ENCODE measurements at places on chromosomes 3 and 15.
A peak's percentile ranks its signal among the peaks of the same experiment; 100 is the strongest.

DNA sequence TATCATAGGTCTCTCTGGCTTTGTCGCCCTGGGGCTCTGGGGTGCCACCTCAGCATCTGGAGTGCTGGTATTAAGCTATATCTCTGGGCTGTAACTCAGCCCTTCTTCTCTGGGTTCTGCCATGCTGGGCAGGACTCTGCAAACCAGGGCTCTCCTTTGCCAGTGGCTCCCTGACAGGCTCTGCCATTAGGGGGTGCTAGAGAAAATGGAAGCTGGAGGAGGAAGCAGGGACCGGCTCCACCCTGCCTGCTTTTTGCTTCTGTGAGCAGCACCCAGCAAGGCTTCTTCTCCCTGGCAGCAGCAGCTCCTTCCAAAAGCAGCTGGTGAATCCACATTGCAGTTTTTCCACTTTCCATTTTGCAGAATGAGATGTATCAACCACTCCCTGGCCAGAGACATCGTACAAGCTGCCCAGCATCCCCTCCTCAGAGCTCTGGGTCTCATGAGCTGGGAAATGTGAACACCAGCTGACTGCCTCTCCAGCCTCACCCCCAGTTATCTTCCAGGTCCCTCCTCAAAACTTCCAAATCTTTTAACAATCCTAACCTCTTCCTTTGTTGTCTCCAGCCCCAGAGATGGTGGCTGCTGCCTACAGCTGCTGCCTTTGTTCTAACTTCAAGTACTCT is 165.0 kb downstream of the ABHD5 start:
- no peak for DNase-seq

GRCh38 chr3:78912259-78912658 is 855.5 kb downstream of the ROBO1 start:
- DNase-seq = no peak

DNA sequence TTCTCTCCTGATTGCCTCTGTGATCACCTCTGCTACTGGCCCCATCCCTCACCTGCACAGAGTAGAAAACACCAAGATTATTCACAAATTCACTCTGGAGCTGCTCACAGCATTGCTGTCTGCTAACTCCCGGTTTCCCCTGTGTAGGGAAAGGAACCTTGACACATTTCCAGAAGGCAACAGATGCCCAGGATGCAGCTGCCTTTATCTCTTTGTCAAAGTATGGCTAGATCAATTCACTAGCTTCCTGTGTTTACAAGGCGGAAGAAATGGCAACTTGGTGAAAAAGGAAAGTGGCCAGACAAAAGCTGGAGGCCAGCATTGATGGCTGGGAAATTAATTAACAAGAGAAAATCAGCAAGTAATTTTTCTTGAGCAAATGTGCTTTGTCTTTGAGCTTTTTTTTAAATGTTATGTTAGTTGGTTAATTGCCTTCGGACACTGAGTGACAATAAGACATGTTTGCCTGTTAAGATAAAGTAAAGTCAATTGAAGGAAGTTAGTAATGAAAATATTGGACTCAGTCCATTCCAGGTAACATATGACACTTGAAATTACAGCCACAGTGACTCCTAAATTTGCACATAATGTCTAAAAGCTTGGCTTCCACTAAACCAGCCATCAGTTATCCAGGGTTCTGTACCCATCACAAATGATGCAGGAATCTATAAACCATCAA is 394.6 kb upstream of the IL12A start:
- no peak for DNase-seq

GRCh38 chr3:71119171-71119570 is 464.4 kb downstream of the FOXP1 start:
- no peak for DNase-seq

GRCh38 chr3:140180603-140181002 is 245.6 kb downstream of the CLSTN2 start:
- DNase-seq = no peak

DNA sequence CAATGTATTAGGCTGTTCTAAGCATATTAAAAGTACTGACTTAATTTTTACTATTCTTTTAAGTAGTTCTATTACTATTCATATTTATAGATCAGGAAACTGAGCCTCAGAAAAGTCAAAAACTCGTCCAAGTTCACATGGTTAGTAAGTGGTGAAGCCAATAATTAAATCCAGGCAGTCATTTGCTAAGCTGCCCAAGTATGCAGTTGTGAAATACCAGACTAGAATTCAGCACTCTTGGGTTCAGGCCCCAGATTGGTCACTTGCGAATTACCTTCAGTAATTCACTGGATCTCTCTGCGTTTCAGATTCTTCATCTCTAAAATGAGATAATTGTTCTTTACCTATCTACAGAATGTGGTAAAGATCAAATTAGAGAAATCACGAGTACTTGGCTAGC is 161.9 kb upstream of the CADPS start:
- no peak for DNase-seq

- DNase-seq = no peak
Measured at GRCh38 chr15:43916326-43916660, 89.5 kb downstream of the WDR76 start.

GRCh38 chr3:14660942-14661341 is 9.4 kb downstream of the CCDC174 start:
- no peak for DNase-seq

- DNase-seq = no peak
Measured at GRCh38 chr3:111715911-111716523, 120.9 kb upstream of the ZBED2 start.

- no peak for DNase-seq
Measured at GRCh38 chr3:183920416-183920815, 35.7 kb upstream of the PARL start.

- DNase-seq = no peak
Measured at GRCh38 chr3:185062191-185062590, 90.7 kb downstream of the C3orf70 start.

DNA sequence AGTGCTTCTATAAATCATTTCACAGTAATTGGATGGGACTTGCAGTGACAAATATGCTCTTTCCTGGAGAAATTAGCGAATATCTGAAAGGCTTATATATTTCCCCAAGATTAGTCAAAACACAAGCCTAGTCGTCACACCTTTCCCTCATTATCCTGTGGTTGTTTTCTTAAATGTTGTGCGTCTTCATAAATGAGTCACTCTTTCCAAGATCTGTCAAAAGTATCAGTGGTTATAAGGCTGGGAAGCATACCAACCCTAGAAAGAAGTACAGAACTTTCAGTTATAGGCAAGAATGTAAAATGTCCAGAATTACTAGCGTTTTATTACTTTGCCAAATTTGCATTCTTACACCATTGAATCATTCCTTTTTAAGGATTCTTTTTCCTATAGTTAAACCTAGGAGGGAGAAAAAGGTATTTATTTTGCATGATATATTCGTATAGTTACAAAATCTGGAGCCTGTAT is 33.6 kb downstream of the TMEM212 start:
- peak; percentile 93 for DNase-seq

- DNase-seq = no peak
Measured at GRCh38 chr3:127262533-127262932, 25.3 kb downstream of the PRR20G start.

DNA sequence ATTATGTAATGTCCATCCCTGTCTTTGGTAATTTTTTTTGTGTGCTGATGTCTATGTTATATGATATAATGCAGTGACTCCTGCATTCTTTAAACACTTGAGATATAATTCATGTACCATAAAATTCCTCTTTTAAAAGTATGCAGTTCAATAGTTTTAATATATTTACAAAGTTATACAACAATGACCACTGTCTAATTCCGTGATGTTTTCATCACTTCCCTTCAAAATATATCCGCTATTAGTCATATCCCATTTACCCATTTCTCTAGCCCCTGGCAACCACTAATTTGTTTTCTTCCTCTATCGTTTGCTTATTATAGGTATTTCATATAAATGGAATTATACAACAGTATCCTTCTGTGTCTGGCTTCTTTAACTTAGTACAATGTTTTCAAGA is 64.9 kb upstream of the SUCLG2 start:
- peak; percentile 47 for DNase-seq

DNA sequence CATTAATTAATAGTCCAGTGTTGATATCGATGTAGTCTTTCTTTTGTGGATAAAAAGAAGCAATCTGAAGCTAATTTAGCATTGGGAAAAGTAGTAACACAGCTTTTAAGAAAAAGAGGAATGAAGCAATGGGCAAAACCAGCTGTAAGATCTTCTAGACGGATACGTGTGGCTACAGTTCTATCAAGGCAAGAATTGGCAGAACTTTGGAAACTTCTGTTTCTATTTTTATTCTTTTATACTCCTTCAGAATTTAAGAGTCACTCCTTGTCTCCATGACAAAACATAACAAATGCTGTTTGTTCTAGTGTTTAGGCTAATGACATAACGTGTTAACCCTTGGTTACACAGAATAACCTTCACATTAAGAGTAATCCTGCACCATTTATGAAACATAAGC is 289.2 kb downstream of the ROBO2 start:
- DNase-seq = no peak

DNA sequence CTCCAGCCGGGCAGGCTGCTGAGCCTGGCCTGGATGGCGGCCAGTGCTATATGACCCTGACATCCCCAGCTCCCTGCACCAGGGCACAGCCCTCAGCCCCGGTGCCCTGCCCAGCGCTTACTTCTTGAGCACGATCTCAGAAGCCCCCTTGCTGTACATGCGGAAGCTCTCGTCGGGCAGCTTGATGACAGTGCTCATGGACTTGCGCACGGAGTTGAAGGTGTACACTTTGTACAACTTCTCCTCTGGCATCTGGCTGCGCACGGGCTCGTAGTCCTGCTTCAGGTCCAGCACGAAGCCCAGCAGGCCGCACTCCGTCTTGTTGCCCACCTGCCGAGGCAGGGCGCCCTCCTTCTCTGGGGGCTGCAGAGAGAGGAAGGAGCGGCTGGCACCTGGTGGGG is 38.8 kb upstream of the SEC13 start:
- no peak for DNase-seq

DNA sequence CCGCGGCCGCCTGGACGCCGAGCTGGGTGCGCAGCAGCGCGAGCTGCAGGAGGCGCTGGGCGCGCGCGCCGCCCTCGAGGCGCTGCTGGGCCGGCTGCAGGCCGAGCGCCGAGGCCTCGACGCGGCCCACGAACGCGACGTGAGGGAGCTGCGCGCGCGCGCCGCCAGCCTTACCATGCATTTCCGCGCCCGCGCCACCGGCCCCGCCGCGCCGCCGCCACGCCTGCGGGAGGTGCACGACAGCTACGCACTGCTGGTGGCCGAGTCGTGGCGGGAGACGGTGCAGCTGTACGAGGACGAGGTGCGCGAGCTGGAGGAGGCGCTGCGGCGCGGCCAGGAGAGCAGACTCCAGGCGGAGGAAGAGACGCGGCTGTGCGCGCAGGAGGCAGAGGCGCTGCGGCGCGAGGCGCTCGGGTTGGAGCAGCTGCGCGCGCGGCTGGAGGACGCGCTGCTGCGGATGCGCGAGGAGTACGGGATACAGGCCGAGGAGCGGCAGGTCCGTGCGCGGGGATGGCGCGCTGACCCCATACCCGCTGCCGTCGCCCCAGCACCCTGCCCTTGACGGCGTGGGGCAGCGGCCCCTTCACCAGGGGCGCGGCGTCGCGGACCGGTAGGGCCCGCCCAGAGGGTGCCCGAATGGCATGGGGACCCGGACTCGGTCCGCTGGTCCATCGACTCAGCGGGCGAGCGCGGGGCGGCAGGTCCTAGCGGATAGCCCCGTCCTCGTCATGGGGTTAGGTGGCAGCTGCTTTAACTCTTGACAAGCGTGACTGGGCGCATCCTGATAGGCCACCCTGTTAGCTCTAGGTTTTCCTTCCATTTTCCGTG is 848 bp downstream of the SYNM start:
- no peak for DNase-seq

DNA sequence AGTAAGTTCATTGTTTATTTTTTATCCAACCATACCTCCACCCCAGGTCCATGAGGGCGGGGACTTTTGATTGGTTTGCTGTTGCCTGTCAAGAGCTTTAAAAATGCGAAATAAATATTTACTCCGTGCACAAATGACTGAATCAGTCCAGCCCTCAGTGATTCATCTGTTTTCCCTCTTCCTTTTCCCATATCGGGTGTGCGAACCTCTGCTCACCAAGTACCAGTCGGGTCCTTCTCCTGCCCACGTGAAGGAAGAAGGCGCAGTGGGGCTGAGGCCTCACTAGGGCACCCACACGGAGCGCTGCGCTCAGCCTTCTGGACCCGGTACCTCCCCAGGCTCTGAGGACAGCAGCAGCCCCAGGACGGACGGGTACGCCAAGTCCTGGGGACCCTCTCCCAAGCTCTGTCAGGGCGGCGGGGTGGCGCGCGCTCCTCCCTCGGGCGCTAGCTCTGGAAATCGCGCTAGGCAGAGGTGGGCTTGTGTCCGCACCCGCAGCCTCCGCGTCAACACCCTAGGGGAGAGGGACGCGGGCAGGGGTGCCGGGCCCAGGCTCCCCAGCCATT is 70.5 kb upstream of the EPHB3 start:
- DNase-seq = no peak

GRCh38 chr3:7678521-7678920 is 817.6 kb downstream of the GRM7 start:
- no peak for DNase-seq

DNA sequence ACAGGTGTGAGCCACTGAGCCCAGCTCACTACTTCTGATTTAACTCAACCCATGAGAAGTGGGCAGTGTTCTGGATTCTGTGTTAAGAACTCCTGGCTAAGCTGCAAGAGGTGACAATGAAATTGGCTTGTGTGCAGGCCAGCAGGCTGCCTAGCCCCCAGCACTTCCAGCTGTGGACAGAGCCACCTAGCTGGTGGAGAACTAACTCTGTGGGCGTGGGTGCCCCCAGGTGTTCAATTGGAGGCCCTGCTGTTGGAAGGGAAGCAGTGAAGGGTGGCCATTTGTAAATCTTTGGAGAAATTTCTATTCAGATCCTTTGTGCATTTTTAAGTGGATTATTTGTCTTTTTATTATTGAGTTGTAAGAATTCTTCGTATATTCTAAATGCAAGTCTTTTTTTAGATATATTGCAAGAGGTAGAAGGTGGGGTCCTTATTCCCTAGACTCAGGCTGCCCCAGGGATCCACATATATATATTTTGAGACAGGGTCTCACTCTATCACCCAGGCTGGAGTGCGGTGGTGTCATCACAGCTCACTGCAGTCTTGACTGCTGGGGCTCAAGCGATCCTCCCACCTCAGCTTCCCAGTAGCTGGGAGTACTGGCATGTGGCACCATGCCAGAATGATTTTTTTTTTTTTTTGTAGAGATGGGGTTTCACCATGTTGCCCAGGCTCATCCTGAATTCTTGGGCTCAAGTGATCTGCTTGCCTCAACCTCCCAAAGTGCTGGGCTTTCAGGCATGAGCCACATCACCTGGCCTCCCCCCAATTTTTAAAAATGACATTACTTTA is 7.2 kb upstream of the SCAMP5 start:
- DNase-seq = no peak

DNA sequence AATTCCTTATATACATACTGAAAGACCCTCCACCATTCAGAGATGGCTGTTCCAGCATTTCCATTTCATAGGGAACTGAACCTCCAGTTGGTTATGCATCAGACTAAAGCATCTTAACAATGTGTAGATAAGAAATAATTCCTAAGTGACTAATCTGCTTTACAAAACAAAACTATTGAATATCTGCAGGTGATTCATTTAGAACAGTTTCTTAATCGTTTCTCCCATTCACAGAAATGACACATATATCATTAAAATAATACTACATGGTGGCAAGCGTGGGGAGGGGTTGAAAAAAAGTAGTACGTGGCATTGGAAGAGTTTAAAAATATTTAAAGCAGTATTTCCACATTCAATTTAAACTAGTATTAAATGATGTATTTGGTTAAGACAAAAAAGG is 19.5 kb downstream of the COPS2 start:
- DNase-seq = peak; percentile 83

Data from non-pigmented ciliary epithelial cell (primary cell).